Kasumi-1 (cell line): ENCODE measurements at places on chromosomes 6 and 20.

GRCh38 chr20:37971561-37972127, 61.6 kb downstream of the TTI1 start:
- DNase-seq: no peak

- DNase-seq: no peak
Observed at GRCh38 chr6:3286641-3287171, 28.0 kb downstream of the PSMG4 start.

GRCh38 chr6:44742201-44742600, 354.7 kb downstream of the CDC5L start:
- DNase-seq: no peak

GRCh38 chr6:55836945-55837344, 38.4 kb downstream of the BMP5 start:
- no peak for DNase-seq

DNA sequence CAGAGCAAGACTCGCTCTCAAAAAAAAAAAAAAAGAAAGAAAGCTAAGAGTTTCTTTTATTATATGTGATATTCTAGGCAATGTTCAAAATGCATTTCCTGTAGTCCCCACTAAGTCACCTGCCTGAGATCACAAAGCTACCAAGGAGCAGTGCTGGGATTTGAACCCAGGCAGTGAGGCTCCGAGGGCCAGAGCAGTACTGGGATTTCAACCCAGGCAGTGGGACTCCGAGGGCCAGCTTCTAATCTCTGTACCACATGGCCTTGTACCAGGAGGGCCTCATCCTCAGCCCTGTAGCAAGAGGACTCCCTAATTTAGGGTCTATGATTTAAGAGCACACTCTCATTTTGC, 39.7 kb downstream of the ZMYND8 start:
- DNase-seq: no peak

GRCh38 chr6:2782825-2783187, 17.6 kb downstream of the WRNIP1 start:
- no peak for DNase-seq

- no peak for DNase-seq
Observed at GRCh38 chr20:36175016-36175415, 20.5 kb downstream of the EPB41L1 start.

GRCh38 chr6:44667226-44667625, 279.7 kb downstream of the CDC5L start:
- no peak for DNase-seq

DNA sequence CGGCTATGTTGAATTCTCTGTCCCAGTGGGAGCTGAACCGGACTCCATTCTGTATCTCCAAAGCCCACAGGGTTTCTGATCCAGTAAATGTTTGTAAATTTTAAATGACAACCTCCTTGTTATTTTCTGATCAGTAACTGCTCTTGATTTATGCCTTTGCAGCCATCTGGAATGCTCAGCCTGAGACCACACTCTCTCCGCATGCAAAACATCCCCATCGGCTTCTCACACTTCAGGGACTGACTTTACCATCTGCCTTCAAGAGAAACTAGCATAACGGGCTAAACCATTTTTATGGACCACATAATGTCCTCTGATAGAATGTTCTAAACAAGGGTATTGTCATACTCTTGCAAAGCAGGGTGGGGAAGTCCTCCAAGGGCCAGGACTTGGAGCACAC, 94.5 kb upstream of the FOXQ1 start:
- no peak for DNase-seq

GRCh38 chr6:168225471-168225911, 94.1 kb downstream of the DACT2 start:
- DNase-seq: no peak

DNA sequence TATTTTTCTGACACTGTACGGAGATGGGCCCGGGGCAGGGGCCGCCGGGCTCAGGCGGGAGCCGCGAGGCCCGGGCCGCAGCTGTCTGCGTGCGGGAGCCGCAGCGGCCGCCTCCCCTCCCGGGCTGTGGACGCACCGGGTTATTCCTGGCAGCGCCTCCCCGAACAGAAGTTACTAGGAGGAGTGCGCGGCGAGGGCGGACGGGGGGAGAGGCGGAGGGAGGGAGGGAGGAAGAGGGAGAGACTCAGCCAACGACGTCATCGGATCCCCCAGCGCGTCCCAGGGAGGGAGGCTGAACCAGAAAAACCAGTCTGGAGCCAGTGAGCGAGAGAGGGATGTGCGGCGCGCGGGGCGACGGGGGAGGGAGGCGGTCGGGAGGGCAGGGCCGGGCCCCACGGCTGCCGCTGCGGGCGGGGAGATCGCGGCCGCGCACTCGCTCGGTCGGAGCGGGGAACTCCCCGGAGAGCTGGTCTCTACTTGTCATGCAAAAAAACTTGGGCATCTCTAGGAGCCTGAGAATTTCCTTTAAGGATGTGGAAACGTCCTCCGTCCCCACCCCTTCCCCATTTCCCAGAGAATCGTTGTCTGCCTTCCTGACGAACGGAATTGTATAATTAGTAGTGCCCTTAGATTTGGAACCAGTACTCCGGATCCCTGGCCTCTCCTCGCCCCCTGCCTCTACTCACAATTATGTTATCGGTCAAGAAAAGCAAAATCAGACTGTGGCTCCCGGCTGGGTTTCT, 1.4 kb upstream of the HIVEP2 start:
- DNase-seq: peak; percentile 42

DNA sequence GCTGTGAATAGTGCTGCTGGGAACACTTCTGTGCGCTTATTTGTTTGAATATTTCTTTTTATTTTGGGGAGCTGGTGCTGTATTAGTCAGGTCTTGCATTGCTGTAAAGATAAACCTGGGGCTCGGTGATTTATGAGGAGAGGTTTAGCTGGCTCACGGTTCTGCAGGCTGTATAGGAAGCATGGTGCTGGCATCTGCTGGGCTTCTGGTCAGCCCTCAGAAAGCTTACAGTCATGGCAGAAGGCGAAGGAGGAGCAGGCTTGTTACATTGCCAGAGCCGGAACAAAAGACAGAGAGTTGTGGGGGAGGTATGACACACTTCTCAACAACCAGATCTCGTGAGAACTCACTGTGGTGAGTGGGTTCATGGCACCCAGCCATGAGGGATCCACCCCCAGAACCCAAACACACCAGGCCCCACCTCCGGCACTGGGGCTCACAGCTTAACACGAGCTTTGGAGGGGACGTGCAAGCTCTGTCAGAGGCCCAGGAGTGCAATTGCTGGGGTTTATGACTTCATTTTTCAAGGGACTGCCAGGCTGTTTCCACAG, 68.8 kb upstream of the GATA5 start:
- DNase-seq: no peak

DNA sequence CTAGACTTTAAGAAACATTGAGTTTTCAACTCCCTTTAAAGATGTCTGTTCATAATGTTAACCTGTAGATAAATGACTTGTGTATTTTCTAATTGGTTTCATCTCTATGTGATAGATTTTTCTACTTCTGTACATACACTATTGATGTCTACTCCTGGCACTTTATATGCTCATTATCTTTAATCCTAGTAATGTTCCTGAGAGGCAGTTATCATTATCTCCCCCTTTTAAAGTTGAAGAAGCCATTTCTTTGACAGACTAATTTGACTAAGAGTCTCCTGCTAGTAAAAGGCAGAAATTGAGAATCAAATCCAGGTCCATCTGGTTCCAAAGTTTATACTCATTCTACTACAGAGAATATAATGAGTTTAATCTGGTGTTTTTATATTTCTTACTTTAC, 137.2 kb upstream of the SAMD5 start:
- no peak for DNase-seq

- DNase-seq: no peak
Observed at GRCh38 chr6:1039746-1040145, 272.2 kb upstream of the FOXQ1 start.

DNA sequence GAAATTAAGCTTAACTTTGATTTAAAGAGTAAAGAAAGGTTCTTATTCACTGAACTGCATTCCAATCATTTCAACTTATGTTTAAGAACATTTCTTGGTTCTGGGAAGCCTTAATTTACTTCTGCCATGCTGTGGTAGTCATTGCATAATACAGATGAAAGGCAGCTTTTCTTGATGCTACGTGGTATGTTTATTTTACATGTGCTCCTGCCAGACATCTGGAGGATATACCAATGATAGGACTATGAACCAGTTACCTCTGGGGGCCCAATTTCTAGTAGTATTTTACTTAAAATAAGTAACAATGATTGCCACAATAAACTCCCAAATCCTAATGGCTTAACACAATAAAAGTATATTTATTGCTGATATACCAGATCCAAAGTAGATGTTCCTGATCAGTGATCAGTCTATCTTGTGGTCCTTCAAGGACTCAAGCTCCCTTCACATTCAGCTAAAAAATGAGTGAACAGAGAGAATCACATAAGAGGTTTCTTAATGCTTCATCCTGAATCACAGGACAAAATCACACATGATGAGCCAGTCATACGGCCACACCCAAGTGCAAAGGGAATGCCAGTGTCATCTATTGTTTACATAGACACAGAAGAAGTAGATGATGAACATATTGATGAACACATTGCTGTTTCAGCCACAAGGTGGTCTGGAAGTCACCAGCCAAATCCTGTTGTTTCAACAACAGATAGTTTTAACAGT, 56.5 kb upstream of the CCN2 start:
- no peak for DNase-seq

- DNase-seq: no peak
Observed at GRCh38 chr6:17945111-17945510, 42.3 kb downstream of the KIF13A start.

GRCh38 chr6:4979426-4979825, 24.4 kb downstream of the RPP40 start:
- DNase-seq: no peak

- DNase-seq: no peak
Observed at GRCh38 chr20:3804254-3804751, 8.2 kb downstream of the CDC25B start.

DNA sequence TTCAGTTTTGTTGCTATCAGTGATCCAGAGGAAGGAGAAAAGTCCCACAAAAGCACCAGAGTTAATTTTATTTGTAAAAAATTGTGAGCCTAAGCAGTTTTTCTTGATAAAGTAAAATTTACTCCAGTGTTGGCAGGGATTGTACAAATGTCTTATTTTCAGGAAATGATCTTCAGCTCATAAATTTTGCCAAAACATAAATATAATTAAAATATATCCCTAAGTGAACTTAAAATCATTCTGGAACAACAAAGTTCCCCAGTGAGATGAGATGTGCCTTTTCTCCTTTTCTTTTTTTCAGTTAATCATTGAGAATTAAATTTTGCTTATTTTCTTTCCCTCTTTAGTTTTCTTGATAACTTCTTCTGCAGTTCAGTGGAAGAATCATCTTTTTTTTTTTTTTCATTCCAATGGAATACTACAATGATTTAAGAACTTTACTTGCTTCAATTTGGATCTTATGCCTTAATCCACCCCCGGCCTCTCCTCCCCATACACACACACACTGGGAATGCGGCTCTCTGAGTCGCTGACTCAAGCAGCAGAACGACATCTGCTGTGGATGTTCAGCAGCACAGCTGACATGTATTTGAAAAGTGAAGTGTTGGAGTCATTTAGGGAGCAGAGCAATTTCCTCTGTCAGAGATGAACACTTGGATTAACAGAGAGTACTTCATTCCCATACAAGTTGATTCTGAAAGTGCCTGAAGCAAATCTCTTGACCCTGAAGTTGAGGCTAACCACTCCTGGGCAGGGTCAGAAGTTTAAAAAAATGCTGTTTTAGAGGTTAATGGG, 27.7 kb upstream of the LAMA4 start:
- no peak for DNase-seq

- no peak for DNase-seq
Observed at GRCh38 chr6:78110641-78111040, 457.8 kb downstream of the MEI4 start.
